Fibroblast of skin of right quadriceps (primary cell): ENCODE measurements at places on chromosomes 11 and 22.

DNA sequence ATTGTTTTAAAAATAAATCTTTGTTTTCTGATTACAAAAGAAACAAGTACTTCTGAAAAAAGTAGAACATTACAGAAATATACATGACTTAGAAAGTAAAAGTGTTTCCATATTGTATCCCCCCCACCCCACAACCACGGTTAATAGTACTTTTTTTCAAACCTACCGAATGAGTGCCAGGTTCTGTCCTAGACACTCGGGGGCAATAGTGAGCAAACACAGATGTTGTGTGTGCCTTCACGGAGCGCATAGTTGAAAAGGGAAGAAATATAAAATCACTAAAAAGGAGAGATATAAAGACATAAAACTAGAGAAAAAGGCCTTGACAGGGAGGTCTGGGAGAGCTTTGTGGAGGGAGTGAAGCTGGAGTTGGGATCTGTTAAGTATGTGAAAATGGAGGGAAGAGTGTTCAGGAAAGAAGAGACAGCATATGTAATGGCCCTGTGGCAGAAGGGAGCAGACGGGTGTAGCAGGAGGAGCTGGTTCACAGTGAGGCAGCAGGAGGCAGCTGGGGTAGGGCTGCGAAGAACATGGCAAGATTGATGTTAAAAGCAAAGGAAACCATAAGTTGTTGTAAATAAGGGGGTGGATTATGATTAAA lies 42.1 kb upstream of the ALX4 start:
- DNase-seq, result no peak

DNA sequence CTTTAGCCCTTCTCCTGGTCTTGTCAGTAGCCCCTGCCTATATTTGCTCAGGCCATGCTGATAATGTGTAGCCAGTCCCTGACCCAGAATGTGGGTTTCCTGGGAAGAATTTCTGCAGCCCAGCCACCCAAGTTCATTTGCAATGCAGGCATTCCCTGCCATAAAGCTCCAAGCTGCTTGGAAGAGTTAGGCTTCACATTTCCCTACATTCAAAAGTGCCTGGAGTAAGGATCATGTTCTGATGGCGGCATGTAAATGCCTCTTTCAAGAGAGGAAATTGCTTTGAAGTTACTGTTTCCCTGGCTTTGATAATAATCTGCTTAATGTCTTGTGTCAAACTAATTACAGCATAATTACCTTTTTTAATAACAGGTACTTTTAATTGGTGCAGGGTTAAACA lies 266.1 kb downstream of the MIAT start:
- DNase-seq, result no peak

- DNase-seq, result no peak
Observed at GRCh38 chr22:37225481-37225880, 13.2 kb upstream of the SSTR3 start.

DNA sequence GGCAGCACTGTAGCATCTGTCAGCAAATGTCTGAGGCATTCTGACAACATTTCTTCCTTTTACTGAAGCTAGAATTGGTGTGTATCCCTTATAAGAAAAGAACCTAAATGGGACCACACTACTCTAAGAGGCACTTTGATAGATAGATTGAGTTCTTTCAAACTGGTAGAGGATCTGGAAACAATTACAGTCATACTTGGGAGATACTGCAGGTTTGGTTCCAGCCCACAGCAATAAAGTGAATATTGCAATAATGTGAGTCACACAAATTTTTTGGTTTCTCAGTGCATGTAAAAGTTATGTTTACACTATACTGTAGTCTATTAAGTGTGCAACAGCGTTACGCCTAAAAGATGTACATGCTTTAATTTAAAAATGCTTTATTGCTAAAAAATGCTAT lies 96.9 kb downstream of the SBF2 start:
- DNase-seq, result peak; percentile 92

GRCh38 chr11:13009476-13009920 lies 382 bp downstream of the RASSF10 start:
- DNase-seq, result no peak

GRCh38 chr11:128593281-128593680 lies 5.9 kb upstream of the ETS1 start:
- peak; percentile 92 for DNase-seq

GRCh38 chr22:32950366-32950765 lies 107.8 kb downstream of the SYN3 start:
- DNase-seq, result no peak

- DNase-seq, result no peak
Observed at GRCh38 chr11:70604630-70605467, 206.5 kb downstream of the CTTN start.

- no peak for DNase-seq
Observed at GRCh38 chr11:62543680-62544444, 2.7 kb downstream of the AHNAK start.

GRCh38 chr11:30992513-30992849 lies 377.1 kb downstream of the DCDC1 start:
- no peak for DNase-seq

- DNase-seq, result no peak
Observed at GRCh38 chr11:21195995-21196394, 526.6 kb downstream of the NELL1 start.

GRCh38 chr22:20638507-20638870 lies 131.1 kb downstream of the MED15 start:
- no peak for DNase-seq

GRCh38 chr22:46056546-46057245 lies 79.7 kb upstream of the WNT7B start:
- no peak for DNase-seq

DNA sequence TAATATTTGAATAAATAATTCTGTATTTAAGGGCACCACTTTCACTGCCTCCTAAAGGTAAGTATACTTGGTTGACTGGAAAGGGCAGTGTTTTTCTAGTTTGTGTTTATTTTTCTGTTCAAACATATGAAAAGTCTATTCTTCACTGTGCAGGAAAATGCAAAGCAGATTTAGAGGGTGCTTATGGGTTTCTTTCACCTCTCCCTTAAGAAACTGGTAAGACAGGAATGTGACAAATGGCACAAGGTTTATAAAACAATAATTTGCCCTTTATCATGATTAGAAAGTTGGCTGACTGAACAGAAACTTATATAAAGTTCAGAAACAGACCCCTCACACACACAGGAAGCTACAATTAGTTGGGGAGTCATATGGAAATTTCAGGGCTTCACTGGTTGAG lies 60.6 kb downstream of the PLEKHA7 start:
- DNase-seq, result no peak

DNA sequence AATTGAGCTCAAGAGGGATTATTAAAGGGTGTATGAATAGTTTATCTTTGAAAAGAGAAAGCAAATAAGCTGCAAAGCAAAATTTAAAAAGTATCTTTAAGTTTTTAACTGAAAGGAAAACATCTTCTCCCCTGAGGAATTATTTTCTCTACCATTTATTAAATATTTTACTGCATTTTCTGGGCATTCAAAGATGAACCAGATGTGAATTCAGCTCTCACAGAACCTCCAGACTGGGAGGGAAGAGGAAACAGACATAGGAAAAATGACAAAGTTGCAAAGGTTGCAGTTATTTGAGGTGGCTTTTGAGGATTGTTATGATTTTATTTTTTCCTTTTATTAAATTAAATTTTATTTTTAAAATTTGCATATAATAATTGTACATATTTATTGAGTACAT lies 122.7 kb upstream of the SESN3 start:
- DNase-seq, result no peak

- no peak for DNase-seq
Observed at GRCh38 chr11:39678996-39679395, 1780.5 kb downstream of the LRRC4C start.
